ENCODE measurements at places on chromosomes 2 and 18.
A peak's percentile ranks its signal among the peaks of the same experiment; 100 is the strongest.

DNA sequence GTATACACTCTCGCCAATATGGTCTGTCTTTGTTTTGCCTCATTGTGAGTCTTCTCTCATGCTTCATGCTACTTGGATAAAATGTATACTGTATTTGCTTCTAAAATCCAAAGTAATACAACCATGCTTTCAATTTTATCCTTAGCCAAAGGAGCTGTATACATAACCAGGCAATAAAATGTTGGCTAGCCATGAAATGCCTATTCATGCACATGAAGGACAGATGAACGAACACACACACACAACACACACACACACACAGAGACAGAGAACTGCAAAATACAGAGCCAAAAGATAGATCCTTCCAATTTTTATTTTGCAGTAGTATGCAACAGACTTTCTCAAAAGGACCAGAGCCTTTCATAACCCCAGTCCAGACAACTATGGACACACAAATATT is 113.7 kb downstream of the SATB2 start:
- DNase-seq, result no peak

- DNase-seq, result peak; percentile 12
These were observed 3.2 kb downstream of the UBE2E3 start for GRCh38 chr2:180983468-180984242.

DNA sequence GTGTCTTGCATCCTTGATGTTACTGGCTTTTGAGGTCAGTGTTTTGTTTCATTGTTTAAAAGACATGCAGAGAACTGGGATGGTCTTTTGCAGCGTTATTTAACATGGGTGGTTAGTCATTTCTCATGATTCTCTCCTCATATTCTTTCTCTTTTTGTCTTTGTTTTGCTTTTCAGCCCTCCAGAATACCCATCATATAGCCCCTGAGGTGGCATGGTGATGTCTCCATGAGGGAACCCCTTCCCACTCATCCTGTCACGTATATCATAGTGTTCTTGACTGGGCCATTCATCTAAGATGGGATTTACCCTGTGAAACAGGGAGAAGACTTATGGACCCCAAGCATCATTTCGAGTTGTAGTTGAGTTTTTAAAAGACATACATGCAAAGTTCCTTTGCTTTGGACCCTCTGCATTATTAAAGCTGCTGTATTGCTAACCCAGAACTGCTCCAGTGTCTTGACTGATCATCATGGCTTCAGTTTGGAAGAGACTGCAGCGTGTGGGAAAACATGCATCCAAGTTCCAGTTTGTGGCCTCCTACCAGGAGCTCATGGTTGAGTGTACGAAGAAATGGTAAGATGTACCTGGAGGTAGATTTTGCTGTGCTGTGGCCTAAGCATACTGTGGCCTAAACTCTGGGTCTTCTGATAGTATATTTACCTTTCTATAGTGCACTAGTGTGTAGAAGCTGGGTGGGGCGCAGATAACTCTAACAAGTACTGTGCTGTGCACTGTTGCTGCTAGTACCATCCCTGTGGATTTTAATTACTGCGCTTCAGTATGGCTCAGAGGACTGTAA is 1.4 kb downstream of the EHBP1 start:
- no peak for DNase-seq

DNA sequence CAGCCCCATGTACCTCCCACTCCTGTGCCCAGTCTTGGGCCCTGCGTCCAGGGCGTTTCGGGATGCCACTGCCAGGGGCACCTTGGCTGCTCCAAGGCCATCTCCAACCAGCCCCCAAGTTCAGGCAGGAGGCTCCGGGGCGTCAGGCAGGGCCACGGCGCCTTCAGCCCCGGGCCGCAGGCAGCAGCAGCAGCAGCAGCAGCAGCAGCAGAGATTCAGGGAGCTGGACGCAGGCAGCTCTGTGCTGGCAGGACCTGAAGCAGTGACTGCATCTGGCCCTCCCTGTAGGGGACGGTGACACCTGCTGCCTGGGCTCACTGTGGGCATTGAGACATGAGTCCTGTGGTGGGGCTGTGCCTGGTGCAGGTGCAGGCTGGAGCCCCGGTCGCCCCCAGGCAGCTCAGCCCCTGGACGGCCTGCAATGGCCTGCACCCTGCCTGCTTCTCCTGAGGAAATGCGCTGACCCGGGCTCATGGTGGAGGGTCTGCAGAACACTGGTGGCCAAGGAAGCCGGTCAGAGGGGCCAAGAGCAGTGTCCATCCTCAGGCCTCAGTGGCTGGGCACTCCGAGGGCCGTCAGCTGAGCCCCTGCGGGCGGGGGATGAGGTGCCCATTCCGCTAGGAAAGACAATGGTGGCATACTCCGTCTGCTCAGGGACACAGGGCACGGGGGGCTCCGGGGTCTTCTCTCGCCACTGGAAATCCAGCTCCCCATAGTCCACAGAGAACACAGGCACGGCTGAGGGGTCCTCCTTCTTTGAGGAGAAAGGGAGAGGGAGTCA is 8.0 kb downstream of the PDCD1 start:
- DNase-seq, result no peak

DNA sequence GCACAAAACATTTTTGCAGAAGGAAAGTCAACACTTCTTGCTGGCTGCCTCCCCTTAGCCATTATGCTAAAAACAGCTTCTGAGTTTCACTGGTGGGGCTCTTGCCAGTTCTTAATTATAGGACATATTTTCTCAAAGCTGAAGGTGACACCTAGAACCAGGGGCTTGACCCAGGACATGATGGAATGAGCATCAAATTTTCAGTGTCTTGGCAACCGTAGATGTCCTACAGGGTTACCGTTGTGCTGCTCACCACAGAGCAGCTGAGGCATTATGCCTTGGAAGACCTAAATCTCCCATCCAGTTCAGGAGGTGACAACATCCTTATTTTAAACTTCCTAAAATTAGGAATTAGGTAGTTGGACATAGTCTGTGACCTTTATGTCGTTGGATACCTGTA is 46.7 kb downstream of the TMEM185B start:
- no peak for DNase-seq

DNA sequence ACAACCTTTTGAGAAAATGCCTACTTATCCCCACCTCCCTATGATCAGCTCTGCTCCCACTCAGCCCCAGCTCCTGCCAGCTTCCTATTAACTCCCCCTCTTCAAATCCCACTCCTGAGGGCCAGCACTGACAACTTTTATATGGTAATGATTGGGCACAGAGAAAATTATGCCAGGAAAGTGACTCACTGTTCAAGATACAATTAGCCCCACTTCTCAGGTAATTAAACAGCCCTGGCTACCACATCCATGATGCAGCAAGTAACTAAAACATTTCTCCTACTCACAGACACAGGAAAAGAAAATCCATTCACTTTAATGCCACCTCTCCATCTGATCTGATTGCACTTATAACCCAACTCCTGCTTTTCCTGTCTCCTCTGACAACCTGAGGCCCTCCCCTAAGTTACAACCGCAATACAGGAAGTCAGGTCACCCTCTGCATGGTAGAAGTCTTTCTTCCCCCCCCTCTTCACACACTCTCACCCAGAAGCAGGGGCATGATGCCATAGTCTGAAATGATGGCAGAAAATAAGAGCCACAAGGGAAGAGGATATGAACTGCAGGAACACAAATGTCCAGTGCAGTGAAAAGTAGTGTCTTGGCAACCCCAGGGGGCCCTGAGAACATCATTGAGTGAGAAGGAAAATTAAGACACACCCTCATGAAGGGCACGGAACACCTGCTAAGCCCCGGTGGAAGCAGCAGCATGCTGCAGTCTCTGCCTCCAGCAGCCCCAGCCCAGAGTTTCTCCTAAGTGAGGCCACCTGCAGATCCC is 54.4 kb downstream of the STK39 start:
- DNase-seq, result no peak
